NAMALWA (cell line): ENCODE measurements at places on chromosomes 7 and 10.

GRCh38 chr10:119477444-119477843 is 65.1 kb downstream of the RGS10 start:
- peak; percentile 56 for DNase-seq

- no peak for DNase-seq
These were observed 171.7 kb downstream of the LCOR start for GRCh38 chr10:97003804-97004201.

DNA sequence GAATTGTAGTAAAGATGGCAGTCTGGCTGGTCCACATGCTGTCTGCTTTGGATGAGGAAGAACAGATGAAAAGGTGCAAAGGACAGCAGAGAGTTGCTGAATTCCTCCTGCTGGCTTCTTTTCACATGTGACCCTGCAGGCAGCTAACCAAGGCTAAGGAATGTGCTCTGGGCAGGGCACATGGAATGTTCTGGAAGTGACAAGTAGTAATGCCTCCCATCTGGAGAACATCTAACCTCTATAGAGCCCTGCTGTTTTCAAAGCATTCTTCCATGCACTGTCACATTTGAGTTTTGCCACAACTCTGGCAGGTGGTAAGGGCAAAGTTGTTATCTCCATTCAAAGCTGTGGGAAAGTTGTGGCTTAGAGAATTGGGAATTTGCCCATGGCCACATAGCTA is 208.8 kb downstream of the STK31 start:
- DNase-seq: no peak

DNA sequence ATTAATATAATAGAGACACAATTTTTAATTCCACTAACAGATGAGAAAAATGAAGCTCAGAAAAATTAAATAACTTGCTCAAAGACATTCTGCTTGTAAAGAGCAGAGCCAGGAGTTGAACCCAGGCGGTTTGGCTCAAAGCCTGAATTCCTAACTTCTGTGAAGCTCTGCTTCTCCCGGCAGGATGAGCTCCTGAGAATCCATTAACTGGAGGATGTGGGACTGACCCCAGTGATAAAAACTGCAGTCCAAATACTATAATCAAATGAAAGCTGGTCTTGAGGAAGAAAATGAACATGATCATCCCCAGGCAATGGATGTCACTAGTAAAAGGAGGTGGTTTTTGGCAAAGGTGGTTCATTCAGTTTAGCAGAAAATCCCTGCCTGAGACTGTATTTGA is 898.2 kb downstream of the CCSER2 start:
- DNase-seq: no peak

- no peak for DNase-seq
These were observed 88.5 kb downstream of the CCNY start for GRCh38 chr10:35424680-35425285.

GRCh38 chr7:93119191-93119905 is 1.6 kb upstream of the SAMD9 start:
- no peak for DNase-seq

DNA sequence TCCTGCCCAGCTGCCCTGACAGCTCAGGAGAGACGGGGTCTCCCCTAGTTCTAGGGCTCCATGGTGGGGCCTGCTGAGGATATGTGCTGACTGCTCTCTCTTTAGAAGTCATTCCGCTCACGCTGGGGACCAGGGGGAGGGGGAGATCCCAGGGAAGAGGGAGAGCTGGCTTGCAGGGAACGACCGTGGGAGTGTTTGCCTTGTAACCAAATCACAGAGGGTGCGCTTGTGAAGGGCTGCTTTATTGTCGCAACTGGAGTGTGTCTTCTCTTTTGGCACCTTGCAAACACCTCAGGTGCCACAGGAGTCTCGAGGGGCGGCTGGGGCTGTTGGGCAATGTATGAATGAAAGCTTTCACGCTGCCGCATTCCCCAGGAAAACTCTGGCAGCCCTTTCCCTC is 531.3 kb upstream of the MKI67 start:
- no peak for DNase-seq

DNA sequence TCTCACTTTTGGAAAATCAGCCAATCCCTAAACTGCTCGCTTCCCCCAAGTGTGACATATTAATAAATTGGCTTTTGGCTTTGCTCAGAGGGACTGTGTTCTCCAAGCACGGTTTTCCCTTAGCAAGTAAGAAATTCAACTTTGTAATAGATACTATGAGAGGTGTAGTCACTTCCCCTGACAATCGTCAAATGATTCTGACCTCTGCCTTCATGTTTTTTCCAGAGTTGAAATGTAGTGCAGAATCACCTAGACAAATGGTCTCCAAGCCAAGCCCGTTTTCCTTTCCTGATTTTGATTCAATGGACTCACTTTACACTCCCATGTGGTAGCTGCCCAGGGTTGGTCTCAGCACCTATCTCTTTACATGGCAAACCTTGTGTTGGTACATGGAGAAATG is 99.1 kb downstream of the ARL4A start:
- no peak for DNase-seq

DNA sequence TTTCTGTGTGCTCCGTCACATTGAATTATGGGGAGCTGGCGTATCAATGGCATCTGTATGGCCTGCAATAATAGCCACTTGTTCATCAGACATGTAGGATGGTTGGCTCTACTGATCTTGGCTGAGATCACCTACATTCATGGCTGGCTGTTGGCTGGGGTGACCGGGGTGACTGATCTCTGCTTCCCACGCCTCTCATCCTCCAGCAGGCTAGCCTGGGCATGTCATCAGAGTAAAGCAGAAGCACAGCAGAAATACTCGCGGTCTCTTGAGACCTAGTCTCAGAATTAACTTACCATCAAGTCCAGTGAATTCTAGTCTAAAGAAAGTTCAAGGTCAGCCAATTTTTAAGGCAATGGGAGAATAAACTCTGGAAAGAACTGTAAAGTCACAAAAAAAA is 257.7 kb upstream of the GLI3 start:
- no peak for DNase-seq

- DNase-seq: no peak
These were observed 225.6 kb downstream of the TEX36 start for GRCh38 chr10:125457406-125457805.

GRCh38 chr10:80168162-80168511 is 35.6 kb downstream of the PLAC9 start:
- DNase-seq: no peak

DNA sequence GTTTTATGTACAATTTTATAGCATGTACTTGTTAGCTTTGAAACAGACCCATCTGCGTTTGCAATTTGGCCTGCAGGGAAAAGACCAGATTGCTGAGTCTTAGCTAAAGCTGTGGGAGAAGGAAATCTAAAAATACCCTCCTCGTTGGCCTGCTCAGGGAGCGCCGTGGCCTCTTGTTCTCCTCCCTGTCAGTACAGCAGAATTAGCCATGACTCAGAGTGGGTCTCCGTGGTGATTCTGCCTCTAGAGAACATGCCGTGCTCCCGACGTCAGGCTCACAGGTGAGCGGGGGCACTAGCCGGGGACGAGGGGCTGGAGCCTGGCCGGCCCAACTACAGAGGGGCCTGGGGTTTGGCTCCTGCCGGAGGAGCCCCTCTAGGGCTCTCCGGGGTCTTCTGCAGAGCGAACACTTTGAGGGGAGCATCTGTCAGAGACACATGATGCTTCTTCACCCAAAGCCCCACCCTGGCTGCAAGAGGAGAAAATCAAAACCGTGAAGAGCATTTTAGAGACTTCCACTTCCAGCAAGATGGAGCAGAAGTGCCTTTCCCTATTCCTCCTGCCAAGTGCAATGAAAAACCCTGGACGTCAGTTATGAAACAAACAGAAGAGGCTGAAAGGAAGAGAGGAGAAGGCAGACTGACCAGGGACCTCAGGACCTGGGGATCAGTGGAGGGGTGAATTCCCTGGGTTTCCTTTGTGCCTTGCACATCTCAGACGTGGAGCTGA is 98.9 kb downstream of the LHPP start:
- no peak for DNase-seq

GRCh38 chr7:50754684-50755083 is 28.0 kb downstream of the GRB10 start:
- no peak for DNase-seq

- no peak for DNase-seq
These were observed 108.3 kb upstream of the DPP6 start for GRCh38 chr7:153943861-153944260.

DNA sequence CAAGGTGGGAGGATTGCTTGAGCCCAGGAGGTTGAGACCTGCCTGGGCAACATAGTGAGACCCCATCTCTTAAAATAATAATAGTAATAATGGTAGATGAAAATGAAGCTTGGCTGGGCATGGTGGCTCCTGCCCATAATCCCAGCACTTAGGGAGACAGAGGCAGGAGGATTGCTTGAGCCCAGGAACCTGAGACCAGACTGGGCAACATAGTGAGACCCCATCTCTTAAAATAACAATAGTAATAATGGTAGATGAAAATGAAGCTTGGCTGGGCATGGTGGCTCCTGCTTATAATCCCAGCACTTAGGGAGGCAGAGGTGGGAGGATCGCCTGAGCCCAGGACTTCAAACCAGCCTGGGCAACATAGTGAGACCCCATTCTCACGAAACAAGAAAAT is 49.5 kb upstream of the LMTK2 start:
- DNase-seq: no peak

GRCh38 chr7:20287317-20287716 is 43.4 kb upstream of the ITGB8 start:
- DNase-seq: no peak

DNA sequence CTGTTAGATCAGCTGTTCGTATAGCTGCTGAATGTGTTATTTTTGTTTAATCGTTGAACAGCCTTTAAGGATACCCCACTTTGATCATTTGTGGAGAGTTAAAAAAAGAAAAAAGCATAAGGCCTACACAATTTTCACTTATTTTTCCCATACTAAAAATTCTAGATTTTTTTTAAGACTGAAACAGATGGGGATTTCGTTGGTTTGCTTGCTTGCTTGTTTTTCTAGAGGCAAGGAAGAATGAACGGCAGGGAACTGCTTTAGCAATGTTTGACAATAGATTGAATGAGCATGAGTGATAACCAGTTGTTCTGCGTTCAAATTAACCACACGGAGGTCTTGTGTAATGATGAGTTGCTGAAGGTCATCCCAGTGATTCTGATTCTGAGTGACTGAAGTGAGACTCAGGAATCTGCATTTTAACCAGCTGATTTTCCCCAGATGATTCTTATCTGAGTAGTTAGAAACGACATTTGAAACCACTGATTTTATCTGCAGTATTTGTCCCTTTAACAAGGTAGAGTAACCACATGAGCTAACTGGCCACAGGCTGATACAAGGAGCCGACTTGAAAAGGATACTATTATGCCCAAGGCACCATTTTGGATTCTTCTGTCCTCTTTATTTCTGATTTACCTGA is 85.9 kb downstream of the GPR37 start:
- DNase-seq: no peak

DNA sequence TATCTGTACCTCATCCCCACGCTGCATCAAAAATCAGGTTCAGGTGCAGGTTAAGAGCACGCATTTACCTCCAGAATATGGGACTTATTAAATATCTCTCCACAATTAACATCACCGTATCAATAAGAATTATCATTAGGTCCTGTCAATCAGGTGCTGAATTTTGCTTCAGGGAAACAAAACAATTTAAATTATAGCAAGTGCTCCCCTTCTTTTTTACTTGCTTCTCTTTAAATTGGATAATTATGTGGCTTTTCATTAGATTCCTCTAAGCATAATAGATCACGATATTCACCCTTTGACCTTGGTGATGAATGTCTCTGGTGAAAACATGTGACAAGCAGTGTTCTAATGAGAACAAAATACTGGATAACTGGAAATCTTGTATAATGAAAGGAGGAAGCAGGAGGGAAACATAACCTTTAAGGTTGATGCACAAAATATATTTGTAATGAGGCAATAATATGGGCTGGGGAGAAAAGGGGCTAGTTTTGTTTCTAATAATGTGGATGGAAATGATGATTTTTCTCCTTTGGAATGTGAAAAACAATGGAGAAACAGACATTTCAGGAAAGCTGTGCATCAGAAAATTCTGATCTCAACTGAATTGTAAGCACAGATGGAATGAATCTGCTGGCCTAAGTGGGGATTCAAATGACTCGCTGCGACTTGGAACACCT is 166.9 kb downstream of the SNX10 start:
- no peak for DNase-seq

DNA sequence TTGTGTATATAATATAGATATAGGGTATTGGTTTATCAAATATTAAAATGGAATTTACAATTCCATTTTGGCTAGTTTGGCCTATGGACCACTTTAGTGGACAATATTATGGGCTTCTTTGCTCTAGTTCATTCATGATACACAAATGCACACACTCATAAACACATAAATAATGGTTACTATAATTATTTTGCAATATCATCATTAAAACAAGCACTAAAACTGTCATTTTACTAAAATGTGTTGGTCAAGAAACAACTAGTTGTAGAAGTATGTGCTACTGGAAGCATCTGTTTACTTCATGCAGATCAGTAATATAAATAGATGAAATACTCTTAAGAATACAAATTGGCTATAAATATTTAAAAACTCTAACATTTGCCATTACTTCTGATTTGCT is 1074.3 kb downstream of the KCNMA1 start:
- no peak for DNase-seq

DNA sequence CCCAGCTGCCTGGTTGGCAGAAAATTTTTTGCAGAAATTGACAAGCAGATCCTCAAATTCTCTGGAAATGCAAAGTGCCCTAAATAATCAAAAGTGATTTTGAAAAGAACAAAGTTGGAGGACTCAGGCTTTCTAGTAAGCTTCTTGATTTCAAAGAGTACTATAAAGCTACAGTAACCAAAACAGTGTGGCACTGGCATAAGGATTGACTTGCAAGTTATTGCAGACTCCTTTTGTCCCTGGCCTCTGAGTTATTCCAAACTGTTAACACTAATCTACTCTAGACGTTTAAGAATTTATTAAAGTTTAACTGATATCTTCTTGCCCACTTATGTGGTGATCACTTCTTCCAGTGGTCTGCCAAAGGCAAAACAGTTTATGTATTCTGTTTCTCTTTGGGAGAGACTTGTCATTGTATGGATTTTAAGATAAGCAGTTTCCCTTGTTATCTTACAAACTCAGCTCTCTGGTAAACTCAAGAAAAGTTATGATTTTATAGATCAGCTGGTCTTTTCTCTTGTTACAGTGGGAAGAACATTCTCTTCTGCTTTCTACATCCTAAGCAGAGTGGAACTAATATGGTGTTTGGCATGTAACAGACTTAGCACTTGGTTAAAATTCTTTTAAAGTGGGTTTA is 41.4 kb downstream of the LOXL4 start:
- DNase-seq: no peak

DNA sequence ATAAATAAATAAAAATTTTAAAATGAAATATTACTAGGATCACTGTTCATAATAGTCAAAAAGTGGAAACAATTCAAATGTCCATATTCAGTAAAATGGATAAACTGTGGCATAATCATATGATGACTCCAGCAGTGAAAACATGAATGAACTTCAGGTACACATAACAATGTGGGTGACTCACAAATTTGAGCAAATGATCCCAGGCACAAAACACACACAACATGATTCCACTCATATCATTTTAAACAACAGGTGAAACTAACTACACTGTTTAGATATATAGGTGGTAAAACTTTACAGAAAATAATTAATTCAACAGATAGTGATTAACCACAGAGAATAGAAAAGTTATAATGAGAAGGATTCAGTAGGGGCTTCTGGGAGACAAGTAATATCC is 14.7 kb upstream of the SAMD8 start:
- no peak for DNase-seq

- DNase-seq: no peak
These were observed 24.7 kb upstream of the TFAM start for GRCh38 chr10:58360412-58361004.

- peak; percentile 82 for DNase-seq
These were observed 512 bp downstream of the OSBPL3 start for GRCh38 chr7:24979470-24979862.
